Ammon's horn (tissue), 1 donor: ENCODE measurements at places on chromosomes 5 and 9.

GRCh38 chr9:76292658-76293057 lies 101.6 kb downstream of the RFK start:
- no peak for DNase-seq

- DNase-seq: no peak
Observed at GRCh38 chr5:35668319-35668718, 50.7 kb downstream of the SPEF2 start.

GRCh38 chr5:63128761-63129160 lies 550.1 kb downstream of the LRRC70 start:
- DNase-seq: no peak

GRCh38 chr9:27451207-27451797 lies 72.8 kb upstream of the IFNK start:
- DNase-seq: no peak

- DNase-seq: no peak
Observed at GRCh38 chr9:76180541-76180940, 213.7 kb downstream of the RFK start.

GRCh38 chr5:93461756-93462155 lies 119.3 kb downstream of the NR2F1-AS1 start:
- no peak for DNase-seq

GRCh38 chr9:32142074-32142473 lies 242.4 kb upstream of the ACO1 start:
- DNase-seq: no peak

- no peak for DNase-seq
Observed at GRCh38 chr9:98357921-98358535, 102.6 kb upstream of the TBC1D2 start.
